ENCODE measurements at places on chromosomes 1 and 21. TPM values are rescaled to one million over a fixed set of nuclear protein-coding genes. Genes with fewer than 3 reads are reported as not detected.

DNA sequence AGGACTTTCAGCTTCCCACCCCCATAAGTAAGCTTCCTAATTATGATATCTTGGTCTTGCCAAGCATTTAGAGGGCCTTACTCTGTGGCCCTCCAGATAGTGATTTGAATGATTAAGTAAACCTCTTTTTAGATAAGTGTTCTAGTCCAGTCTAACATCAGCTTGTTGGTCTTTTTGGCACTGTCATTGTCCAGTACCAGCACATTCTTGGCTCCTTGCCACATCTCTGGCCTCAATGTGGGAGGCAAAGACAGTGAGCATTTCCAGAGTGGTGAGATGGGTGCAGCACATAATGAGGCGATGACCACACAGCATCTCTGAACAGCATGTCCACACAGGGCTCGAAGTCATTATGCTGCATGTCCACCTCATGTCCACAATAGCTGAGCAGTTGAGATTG is 6.1 kb downstream of the CAPZA1 start:
- peak; percentile 41 for DNase-seq

- DNase-seq = peak; percentile 13
These were observed 31.1 kb upstream of the UAP1 start for GRCh38 chr1:162530307-162530987.

ACTL8 gene
- not detected for total RNA-seq

- DNase-seq = no peak
These were observed at the start of gene RIIAD1 for GRCh38 chr1:151720974-151721787. TSS of gene RIIAD1 (plus strand) at chr1:151721522. CDS start at chr1:151721537, 15 bp downstream.

DNA sequence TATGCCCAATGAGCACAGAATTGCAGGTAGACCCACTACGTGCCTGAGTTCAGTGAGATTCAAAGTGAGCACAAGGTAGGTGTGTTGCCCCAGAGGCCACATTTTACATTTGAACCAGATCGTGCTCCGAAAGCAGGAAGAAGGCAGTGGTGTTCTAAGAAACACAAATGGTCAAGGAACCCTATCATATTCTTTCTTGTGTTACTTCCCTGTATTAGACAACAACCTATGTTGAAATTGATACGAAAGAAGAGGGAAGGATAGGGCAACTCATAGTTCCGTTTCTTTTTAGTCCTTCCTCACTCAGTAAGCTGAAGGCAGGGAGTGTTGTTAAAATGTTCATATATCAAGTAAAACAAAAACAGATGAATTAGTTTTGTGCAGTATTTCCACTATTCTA is 33.9 kb downstream of the OLFML2B start:
- DNase-seq = no peak

- DNase-seq = no peak
These were observed 6.9 kb upstream of the ADAR start for GRCh38 chr1:154614901-154615300.

- DNase-seq = no peak
These were observed 28.8 kb downstream of the H6PD start for GRCh38 chr1:9263276-9263855.

- no peak for DNase-seq
These were observed 18.8 kb upstream of the CASZ1 start for GRCh38 chr1:10814976-10815857.

GRCh38 chr1:243963571-243963970 is 87.5 kb upstream of the ZBTB18 start:
- no peak for DNase-seq

CHAF1B gene
- 11.1 TPM for total RNA-seq

CHIA gene
- not detected for total RNA-seq

DNA sequence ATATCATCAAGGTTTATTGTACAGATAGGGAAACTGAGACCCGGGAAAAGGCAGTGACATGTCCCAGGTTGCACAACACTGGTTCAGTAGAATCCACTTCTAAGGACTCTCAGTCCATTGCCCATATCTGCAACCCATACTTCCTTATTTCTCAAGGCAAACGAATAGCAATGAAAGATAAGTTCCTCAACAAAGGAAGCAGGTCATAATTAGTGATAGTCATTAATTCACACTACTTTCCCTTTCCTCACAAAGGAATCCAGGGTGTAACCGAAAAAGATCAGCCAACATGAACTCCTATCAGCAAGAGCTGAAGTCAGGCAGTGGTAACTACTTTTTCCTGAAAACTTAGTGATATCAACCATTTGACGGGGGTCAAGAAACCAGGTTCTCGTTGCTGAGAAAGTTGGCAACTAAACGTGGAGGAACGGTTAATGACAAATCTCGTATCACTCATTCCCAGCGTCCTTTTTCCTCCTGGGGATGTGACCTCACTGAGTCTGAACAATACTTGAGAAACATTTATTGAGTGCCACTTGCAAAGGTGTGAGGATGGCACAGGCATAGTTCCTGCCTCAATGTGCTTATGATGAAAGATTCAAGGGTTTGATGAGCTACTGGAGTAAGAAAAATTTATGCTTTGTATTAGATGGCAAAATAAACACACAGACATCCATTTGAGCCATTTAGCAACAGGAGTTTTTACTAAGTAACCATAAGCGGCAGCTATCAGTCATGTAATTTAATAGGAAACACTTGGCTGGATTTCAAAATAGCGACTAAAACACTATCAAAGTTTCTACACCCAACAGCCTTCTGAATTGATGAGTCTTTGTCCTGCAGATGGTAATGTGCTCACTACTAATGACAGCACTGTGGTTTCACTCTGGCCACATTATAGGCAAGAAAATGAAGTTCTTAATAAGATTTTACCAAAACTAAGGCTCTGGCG is 82.3 kb downstream of the PLPP3 start:
- DNase-seq = no peak

VAV3 gene
- total RNA-seq = 0.33 TPM

Measured in HFFc6 (cell line).